ENCODE measurements at places on chromosomes 16 and 17.

- no peak for DNase-seq
Observed at GRCh38 chr17:63136369-63137012, 170.5 kb downstream of the TANC2 start.

- no peak for DNase-seq
Observed at GRCh38 chr16:12375046-12375740, 398.7 kb downstream of the SNX29 start.

DNA sequence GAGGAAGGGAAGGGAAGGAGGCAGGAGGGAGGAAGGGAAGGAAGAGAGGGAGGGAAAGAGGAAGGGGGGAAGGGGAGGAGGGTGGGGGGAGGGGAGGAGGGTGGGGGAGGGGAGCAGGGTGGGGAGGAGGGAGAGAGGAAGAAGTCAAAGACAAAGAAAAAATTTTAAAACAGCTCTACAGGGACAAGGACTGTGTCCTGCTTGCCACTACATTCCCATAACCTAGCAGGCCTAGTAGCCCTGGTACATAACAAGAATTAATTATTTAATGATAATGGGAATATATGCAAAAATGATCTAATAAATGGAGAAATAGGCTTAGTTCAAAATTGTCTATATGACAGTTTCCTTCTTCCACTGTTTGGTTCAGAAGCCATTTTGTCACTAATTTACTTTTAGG is 47.6 kb upstream of the NOG start:
- DNase-seq, result no peak

- no peak for DNase-seq
Observed at GRCh38 chr16:57146040-57146647, 39.7 kb downstream of the PSME3IP1 start.

GRCh38 chr17:77445760-77446532 is 305.2 kb downstream of the SEC14L1 start:
- peak; percentile 73 for DNase-seq

DNA sequence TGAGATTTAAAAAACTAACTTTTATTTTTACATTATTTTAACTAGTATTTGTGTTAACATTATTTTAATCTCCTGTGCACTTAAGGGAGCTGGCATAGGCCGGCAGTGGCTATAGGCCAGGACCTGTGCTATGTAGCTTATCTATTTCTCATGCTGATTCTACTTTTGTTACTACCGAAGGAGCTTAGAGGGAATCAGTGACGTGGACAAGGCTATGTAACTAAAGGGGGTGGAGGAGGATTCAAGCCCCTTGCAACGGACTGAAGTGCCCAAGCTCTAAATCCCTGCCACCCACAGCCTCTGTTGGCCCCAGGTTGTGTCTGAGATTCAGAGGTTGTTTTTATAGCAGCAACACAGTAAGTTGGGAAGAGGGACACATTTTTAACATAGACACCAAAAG is 356.4 kb downstream of the WWOX start:
- DNase-seq, result no peak

GRCh38 chr16:69133373-69133954 is 1.0 kb downstream of the UTP4 start:
- no peak for DNase-seq

DNA sequence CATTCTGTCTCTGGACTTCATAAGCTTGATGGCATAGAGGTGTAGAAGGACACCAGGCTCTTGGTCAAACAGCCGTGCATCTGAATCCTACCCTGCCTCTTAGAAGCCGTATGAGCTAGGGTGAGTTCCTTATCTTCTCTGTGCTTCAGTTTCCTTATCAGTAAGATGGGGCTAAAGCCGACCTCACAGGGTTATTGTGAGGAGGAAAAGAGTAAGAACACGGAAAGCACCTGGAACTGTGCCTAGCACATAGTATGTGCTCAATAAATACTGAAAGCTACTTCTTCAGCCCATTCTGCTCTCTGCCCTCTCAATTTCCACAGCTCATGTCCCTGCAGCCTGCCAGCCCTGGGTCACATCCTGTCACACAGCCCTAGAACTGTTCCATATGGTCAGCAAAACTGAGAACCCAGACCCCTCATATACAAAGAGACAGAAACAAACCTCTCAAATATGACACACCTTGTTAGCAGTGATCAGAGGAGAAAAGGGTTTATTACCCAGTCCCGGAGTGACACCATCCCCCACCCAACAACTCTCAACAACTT is 17.0 kb upstream of the UBTF start:
- no peak for DNase-seq

GRCh38 chr17:13490906-13491482 is 110.7 kb downstream of the HS3ST3A1 start:
- peak; percentile 36 for DNase-seq

DNA sequence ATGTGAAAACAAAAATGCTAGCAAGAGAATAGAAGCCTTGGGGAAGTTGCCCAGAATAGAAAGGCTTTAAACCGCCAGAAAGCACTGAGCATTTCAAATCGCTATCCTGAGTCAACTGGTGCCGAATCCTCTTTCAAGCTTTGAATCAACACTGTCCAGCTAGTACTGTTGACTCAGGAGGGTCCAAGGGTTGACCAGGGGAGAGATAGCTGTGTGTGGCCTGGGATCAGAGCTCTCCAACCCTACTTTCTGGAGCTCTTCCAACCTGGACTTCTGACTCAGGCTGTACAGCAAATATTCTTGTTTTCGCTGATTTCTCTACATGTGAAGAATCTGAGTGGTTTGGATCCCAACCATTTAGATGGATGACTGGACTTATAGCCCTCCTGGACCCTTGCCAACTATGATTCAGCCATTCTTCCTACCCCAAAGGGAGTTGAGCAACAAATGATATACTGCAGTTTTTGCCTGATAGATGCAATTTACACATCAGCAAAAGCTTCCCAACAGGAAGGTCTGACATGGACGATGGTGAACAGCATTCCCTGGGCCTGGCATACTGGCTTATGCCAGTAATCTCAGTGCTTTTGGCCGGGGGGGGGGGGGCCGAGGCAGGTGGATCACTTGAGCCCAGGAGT is 154.0 kb upstream of the SDK2 start:
- peak; percentile 93 for DNase-seq

DNA sequence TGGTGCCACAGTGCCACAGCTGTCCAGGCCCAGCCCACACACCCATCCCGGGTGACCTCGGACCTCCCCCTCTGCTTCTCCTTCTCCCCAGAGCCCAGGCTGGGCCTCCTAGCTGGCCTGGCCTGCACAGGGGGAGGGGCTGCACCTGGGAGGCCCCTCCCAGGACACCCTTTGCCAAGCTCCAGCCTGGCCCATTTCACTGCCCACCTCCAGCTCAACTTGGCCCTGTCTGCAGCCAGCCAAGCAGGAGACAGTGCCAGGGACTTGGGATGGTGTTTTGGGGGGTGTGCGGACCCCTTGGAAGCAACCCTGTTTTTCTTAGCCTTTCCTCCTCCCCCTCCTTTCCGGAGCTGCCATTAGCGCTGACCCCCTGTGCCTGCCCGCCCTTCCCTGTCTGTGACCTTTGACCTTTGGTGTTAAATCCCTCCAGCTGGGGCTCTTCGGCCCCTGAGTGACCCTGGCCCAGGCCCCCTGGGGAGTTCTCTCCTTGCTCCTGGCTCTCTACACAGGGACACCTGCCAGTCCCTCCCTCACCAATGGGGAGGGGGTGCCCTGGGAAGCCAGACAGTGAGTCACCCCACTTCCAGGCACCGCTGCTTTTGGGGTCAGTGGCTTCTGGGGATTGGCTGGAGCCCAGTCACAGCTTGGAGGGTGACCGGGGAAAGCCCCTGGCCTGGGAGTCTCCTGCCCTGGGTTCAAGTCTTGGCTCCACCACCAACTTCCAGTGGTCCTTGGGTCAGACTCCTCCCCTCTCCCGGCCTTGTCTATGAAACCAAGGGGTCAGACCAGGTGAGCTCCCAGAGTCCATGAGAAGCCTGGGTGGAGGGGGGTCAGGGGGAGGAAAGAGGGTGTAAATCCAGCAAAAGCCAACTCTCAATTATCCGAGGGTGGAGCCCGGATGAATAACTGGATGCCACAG is 1.9 kb downstream of the GLIS2 start:
- DNase-seq, result peak; percentile 40

- no peak for DNase-seq
Observed at GRCh38 chr17:13131225-13131624, 113.4 kb upstream of the ELAC2 start.

- DNase-seq, result peak; percentile 98
Observed at GRCh38 chr17:70405492-70406220, 236.3 kb downstream of the KCNJ2 start.

DNA sequence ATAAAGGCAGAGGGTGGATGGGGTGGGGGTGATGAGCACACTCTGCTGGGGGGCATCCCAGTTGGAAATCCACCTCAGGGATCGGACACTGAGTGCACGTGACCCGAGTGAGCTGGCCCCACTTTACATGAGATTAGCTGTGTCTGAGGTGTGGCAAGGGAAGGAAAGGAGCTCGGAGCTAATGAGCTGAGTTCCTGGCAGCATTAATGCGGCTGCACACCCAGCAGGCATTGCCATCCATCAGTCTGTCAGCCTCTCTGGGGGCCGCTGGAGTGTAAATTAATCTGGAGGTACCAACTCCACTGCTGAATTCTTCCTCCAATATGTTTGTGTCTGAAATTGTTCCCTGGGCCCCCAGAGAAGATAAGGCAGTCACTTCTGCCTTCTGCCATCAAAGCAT is 65.5 kb downstream of the HS3ST2 start:
- DNase-seq, result no peak

DNA sequence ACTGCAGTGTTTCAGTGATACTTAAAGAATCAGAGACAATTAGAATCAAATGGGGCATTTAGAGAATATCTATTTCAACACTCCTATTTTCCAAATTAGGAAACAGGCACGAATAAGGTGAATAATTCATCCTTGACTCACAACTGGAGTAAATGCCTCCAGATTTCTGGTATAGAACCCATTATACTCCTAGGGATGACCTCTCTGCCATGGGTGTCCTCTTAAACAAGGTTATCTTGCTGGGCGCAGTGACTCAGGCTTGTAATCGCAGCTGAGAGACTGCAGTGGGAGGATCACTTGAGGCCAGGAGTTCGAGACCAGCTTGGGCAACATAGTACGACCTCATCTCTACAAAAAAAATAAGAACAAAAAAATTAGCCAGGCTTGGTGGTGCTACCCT is 139.8 kb upstream of the ELAC2 start:
- no peak for DNase-seq

DNA sequence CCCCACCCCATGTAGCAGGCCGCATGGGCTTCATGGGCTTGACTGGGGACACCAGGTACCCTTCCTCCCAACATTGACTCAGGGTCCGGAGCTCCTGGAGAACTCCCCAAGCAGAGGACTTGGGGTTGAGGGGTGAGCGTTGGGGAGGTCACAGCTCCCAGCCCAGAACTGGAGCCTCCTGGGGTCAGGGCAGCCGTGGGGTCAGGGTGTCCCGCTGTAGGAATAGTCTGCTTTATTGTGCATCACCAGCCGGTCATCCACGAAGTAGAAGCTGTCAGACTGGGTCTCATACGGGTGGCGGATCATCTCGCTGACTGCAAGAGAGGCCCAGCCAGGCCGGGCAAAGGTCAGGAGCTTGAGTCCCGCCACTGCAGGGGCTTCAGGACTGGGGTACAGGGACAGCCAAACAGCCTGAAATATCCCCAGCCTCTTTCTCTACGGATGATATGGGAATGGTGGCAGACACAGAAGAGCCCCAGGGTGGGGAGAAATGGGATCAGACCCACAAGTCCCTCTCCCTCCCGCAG is 5.3 kb downstream of the UNC119 start:
- no peak for DNase-seq

DNA sequence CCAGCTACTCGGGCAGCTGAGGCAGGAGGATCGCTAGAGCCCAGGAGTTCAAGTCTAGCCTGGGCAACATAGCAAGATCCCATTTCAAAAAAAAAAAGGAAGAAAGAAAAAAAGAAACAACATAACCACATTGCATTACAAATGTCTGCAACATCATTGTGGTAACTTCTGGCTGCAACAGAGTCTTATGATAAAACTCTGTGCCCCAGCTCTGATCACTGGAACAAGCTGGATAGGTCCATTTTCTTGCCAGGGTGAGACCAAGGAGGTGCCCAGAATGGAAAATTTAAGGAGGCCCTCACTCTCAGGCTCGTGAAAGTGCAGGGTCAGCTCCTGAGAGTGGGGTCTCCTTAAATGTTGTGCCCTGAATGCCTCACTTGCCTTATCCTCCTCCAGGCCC is 37.8 kb upstream of the KDM8 start:
- no peak for DNase-seq
